ENCODE measurements at places on chromosomes 6 and 20. TPM values are rescaled to one million over a fixed set of nuclear protein-coding genes. Genes with fewer than 3 reads are reported as not detected.

- no peak overlapping the region for H3K4me3 ChIP-seq
- no peaks in the 10 kb centered on the region for H3K36me3 ChIP-seq
- no peaks in the 10 kb centered on the region for H3K27me3 ChIP-seq
Measured at GRCh38 chr6:157898169-157898568, 75.1 kb downstream of the SNX9 start.

Gene HLA-G
- total RNA-seq = not detected

Gene ZNFX1
- 35.7 TPM for total RNA-seq

- no peaks in the 10 kb centered on the region for H3K4me1 ChIP-seq
- no peaks in the 10 kb centered on the region for H3K27me3 ChIP-seq
- DNase-seq = no peak
- no peak overlapping the region for H3K27ac ChIP-seq
Measured at GRCh38 chr6:132247381-132248159, 153.7 kb downstream of the MOXD1 start.

DNA sequence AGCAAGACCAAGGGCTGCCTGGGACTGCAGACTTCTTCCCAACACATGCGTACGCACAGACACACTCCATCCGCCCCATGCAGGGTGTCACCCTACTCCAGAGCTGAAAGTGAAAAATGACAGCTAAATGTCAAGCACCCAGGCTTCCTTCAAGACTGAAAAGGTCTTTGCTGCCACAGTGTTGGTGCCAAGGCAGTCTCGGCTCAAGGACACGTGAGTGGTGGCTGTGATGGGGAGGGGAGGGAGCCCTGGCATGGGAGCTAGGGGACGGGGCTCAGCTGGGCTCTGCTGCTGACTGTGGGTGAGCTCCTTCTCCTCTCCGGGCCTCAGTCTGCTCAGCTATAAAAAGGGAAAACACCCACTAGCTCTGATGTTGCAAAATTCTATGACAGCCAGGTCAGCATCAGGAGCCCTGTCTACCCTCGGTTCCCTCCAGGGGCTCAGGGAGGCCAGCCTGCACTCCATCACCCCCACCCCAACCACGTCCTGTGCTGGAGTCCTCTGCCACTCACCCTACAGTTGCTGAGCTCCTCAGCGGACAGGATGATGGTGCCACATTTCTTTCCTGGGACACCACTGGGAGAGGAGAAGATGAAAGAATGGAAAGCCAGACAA lies 47.6 kb downstream of the CPNE5 start:
- H3K36me3 ChIP-seq = no peaks in the 10 kb centered on the region
- H3K4me3 ChIP-seq = no peak overlapping the region
- no peak for DNase-seq

GRCh38 chr6:119313937-119314884 lies 35.4 kb downstream of the MAN1A1 start:
- no peaks in the 10 kb centered on the region for H3K36me3 ChIP-seq
- no peak for DNase-seq
- peak overlapping the region; percentile 60 for H3K27ac ChIP-seq
- H3K4me1 ChIP-seq = peaks cover 41% of the 10 kb centered on the region

Gene ULBP2
- total RNA-seq = not detected

DNA sequence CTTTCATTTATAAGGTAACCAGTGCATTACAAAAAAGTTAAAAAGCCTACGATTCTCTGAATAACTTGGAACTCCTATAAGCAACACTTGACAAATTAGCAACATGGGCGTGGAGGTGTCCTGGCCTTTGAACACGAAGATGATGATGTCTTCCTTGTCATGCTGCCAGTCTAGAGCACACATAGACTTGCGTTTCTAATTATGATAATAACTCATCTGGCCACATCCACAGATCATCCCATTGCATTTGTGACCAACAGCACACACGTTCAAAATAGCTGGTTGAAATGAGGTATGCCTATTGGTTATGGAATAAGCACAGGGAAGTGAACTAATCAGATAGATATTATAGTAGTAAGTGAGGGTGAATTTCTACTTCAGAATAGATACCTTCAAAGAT lies 608.9 kb downstream of the PRKN start:
- no peaks in the 10 kb centered on the region for H3K4me1 ChIP-seq
- no peak overlapping the region for H3K27ac ChIP-seq
- H3K27me3 ChIP-seq = no peaks in the 10 kb centered on the region

DNA sequence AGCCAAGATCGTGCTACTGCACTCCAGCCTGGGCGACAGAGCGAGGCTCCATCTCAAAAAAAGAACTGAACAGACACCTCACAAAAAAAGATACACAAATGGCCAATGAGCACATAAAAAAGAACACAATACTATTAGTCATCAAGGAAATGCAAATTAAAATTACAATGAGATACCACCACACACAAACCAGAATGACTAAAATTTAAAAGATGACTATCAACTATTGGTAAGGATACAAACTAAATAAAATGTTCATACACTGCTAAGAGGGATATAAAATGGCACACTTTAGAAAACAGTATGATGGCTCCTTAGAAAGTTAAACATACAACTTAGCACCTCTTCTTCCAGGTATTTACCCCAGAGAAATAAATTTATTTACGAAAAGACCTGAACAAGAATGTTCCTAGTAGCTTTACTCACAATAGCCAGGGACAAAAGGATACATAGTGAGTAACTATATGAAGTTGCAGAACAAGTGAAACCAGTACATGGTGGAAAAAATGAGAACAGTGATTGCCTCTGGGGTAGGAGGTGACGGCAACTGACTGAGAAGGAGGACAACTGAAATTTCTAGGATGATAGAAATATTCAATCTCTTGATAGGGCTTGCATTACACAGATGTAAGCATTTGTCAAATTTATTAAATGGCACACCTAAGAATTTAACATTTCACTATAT lies 53.2 kb downstream of the FAM8A1 start:
- peaks cover 55% of the 10 kb centered on the region for H3K36me3 ChIP-seq

DNA sequence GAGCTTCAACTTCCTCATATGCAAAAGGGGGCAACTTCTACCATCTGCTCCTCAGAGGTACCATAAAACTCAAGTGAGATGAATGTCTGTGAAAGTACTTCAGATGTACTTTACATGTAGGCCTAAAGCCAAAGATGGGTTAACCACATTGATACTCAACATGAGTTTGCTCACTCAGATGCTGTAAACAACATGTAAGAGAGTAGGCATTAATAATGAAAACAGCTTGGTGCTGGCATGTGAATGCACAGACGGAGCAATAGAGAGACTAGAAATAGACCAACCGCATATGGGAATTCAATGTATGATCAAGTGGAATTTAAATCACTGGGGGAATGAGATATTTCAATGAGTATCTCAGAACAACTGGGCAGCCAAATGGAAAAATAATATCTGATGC lies 143.8 kb upstream of the CDYL start:
- no peaks in the 10 kb centered on the region for H3K27me3 ChIP-seq
- H3K27ac ChIP-seq = no peak overlapping the region
- no peak for DNase-seq
- H3K4me1 ChIP-seq = no peaks in the 10 kb centered on the region
- no peak overlapping the region for H3K4me3 ChIP-seq

DNA sequence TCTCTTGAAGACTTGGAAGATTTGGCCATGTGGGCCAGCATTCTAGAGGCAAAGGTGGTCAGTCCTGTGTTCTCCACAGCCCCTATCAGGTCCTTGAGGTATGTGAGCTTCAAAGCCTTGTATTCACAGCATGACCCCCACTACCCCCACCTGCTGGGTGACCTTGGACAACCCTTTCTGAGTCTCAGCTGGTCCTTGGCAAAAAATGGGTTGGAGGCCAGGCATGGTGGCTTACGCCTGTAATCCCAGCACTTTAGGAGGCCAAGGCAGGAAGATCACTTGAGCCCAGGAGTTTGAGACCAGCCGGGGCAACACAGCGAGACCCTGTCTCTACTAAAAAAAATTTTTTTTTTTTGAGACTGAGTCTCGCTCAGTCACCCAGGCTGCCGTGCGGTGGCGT lies 42.6 kb downstream of the UBE2V1 start:
- H3K4me3 ChIP-seq = no peak overlapping the region
- H3K4me1 ChIP-seq = no peaks in the 10 kb centered on the region
- H3K27me3 ChIP-seq = no peaks in the 10 kb centered on the region
- H3K27ac ChIP-seq = no peak overlapping the region

DNA sequence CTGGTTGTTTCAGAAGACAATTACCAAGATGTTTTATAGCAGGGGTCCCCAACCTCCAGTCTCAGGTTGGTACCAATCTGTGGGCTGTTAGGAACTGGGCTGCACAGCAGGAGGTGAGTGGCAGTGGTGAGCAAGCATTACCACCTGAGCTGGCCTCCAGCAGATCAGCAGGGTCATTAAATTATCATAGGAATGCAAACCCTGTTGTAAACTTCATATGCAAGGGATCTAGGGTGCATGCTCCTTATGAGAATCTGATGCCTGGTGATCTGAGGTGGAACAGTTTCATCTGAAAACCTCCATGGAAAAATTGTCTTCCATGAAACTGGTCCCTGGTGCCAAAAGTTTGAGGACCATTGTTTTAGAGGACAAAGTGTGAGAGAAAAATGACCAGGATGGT lies 240.6 kb downstream of the GRM1 start:
- H3K4me1 ChIP-seq = no peaks in the 10 kb centered on the region
- H3K4me3 ChIP-seq = no peak overlapping the region
- no peaks in the 10 kb centered on the region for H3K36me3 ChIP-seq

GRCh38 chr6:166786704-166787293 lies 159.7 kb upstream of the RPS6KA2 start:
- H3K36me3 ChIP-seq = no peaks in the 10 kb centered on the region
- H3K27ac ChIP-seq = no peak overlapping the region
- H3K27me3 ChIP-seq = no peaks in the 10 kb centered on the region
- no peak for DNase-seq
- H3K4me1 ChIP-seq = no peaks in the 10 kb centered on the region

DNA sequence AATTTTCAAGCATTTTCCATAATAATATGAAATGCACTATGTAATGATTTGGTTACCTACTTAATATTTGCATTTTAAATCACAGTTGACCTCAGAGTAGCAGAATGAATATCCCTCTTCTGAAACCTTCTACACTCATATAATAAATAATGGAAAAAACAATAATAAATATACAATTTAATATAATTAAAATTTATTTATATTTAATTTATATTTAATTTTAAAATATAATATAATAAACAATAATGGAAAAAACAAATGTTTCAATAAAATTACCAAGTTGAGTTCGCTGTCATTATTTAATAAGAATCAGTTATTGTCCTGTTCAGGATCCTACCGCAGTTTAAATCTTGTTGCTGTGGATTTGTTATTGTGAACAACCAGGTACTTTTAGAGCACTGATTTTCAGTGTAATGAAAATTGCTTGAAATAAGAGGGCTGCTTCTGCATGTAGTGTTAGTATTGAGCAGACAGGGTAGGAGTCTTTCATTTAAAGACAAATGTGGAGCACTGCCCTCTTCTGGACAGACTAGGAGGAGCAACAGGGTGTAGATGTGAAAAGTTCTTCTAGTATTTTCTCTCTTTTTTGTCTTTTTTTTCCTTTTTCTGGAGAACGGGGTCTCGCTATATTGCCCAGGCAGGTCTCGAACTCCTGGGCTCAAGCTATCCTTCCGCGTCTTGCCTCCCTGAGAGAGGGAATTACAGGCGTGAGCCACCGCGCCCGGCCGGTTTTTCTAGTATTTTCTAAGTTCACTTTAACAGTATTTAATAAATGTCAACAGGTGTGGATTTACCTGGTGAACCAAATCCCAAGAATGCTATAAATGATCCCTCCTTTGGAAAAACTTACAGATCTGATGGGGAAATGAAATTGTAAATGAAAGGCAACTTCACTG lies 13.6 kb downstream of the TRAPPC3L start:
- no peaks in the 10 kb centered on the region for H3K27me3 ChIP-seq
- H3K27ac ChIP-seq = no peak overlapping the region
- DNase-seq = peak; percentile 66
- no peaks in the 10 kb centered on the region for H3K4me1 ChIP-seq

Gene KCNG1
- 33.9 TPM for total RNA-seq

DNA sequence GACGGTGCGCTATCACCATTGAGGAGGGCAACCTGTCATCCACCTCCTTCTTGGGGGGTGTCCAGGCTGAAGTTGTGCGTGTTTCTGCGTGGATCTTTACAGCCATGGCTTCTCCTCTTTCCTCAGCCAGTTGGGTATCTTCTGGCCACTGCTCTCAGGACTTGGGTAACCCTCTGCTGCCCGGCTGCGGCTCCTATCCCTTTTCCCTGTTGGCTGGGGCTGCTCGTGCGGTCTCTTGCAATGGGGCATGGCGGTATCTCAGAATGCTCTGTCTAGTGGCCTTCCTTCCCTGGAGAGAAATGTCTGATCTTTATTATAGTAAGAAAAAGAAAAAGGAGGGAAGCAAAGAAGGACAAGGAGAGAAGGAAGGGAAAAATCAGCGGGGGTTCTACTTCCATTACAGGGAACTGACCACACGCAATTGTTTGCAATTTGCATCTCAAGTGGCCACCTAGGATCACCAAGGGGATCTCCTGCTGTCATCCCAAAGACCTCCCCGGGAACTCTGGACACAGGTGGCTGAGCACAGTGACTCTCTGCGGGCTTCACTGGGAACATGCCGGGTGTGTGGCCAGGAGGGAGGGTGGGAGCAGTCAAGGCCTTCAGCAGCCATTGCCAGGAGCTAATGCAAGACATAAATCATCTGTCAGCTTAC lies 60.8 kb downstream of the NPEPL1 start:
- H3K4me1 ChIP-seq = no peaks in the 10 kb centered on the region
- no peak for DNase-seq
- no peaks in the 10 kb centered on the region for H3K36me3 ChIP-seq

- H3K4me3 ChIP-seq = peak overlapping the region; percentile 3
- peak overlapping the region; percentile 62 for H3K27ac ChIP-seq
- DNase-seq = no peak
- H3K27me3 ChIP-seq = no peaks in the 10 kb centered on the region
Measured at GRCh38 chr6:235763-236360, 56.4 kb upstream of the DUSP22 start.

Gene ZNF831
- 11.6 TPM for total RNA-seq

Gene TSHZ2
- 4.0 TPM for total RNA-seq

- no peak for DNase-seq
- H3K36me3 ChIP-seq = no peaks in the 10 kb centered on the region
- no peaks in the 10 kb centered on the region for H3K4me1 ChIP-seq
- H3K4me3 ChIP-seq = no peak overlapping the region
- no peak overlapping the region for H3K27ac ChIP-seq
Measured at GRCh38 chr20:21134883-21135493, 9.1 kb downstream of the KIZ start.

Gene DSP
- 243 TPM for total RNA-seq

Gene FGD2
- 292 TPM for total RNA-seq

GRCh38 chr6:75143191-75143590 lies 62.7 kb downstream of the COL12A1 start:
- DNase-seq = no peak
- H3K27me3 ChIP-seq = no peaks in the 10 kb centered on the region
- H3K4me3 ChIP-seq = no peak overlapping the region
- no peaks in the 10 kb centered on the region for H3K36me3 ChIP-seq

Gene MANEA
- 8.4 TPM for total RNA-seq

Gene PTCRA
- total RNA-seq = not detected

- DNase-seq = no peak
- H3K27ac ChIP-seq = no peak overlapping the region
- H3K27me3 ChIP-seq = no peaks in the 10 kb centered on the region
- H3K4me3 ChIP-seq = no peak overlapping the region
- no peaks in the 10 kb centered on the region for H3K4me1 ChIP-seq
Measured at GRCh38 chr20:19868441-19868840, 110.4 kb downstream of the RIN2 start.

Gene SLC13A3
- 1.3 TPM for total RNA-seq

GRCh38 chr6:128323011-128323410 lies 197.4 kb downstream of the PTPRK start:
- H3K4me1 ChIP-seq = no peaks in the 10 kb centered on the region
- H3K27ac ChIP-seq = no peak overlapping the region
- H3K4me3 ChIP-seq = no peak overlapping the region
- H3K36me3 ChIP-seq = no peaks in the 10 kb centered on the region
